ENCODE measurements at places on chromosomes 2 and 18. TPM values are rescaled to one million over a fixed set of nuclear protein-coding genes. Genes with fewer than 3 reads are reported as not detected.
A peak's percentile ranks its signal among the peaks of the same experiment; 100 is the strongest.

IL36RN gene
- not detected for total RNA-seq

DNA sequence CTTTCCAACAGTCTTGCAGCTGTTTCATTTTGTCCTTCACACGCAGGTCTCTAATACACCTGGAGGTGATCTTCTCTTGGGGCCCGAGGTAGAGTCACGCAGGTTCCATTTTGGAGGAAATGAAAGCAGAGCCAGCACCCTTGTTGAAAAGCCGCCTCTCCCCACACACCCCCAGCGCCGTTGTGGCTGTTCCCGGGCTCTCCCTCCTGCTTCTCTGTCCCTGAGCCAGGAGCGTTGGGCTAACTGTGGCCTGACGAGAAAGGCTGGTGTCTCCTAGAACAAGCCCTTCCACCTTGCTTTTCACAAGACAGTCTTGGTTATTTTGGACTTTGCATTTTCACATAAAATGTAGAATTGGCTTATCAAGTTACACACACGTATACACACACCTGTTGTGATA is 16.3 kb downstream of the SNED1 start:
- DNase-seq: no peak

- no peak for DNase-seq
Measured at GRCh38 chr2:10482460-10482859, 34.3 kb upstream of the ODC1 start.

DNA sequence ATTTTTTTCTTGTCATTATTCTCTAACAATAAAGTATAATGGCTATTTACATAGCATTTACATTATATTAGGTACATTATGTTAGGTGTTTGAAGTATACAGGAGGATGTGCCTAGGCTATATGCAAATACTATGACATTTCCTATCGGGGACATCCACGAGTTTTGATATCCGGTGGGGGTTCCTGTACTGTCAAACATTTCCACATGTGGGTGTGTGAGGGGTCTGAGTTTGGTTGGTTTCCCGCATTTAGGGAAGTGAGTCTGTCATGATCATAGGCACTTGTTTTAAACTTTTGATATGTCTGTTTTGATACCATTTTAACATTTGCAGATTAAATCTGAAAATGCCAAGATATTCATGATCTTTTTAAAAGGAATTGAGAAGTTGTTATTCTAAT is 76.0 kb downstream of the CEP192 start:
- DNase-seq: no peak

DNA sequence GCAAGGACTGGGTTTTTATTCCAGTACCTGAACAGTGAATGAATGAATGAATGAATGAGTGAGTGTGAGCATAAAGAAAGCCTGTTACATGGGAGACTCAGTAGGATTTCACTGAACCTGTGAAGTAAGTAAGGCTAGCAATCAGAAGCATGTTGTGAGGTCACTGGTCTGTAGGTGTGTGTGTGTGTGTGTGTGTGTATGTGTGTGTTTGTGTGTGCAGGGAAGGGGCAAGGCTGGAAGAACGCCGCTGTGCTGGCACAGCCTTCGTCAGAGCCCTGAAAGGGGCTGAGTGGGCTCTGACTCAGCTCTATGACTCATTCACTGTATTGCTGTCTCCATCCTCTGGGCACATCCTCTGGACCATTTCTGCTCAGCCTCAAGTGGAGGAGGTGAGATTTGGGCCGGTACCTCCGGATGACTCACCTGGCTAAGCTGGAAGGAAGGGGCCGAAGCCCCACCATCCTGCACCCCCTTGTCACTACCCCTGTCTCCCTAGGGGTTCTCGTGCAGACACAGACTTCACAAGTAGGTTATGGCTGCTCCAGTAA is 51.4 kb upstream of the MRPL33 start:
- DNase-seq: peak; percentile 94

GRCh38 chr2:153109793-153110192 is 368.8 kb downstream of the RPRM start:
- DNase-seq: no peak

DRC1 gene
- 0.20 TPM for total RNA-seq

GRCh38 chr18:9743200-9744016 is 35.3 kb downstream of the RAB31 start:
- peak; percentile 91 for DNase-seq

TRIM43B gene
- not detected for total RNA-seq

GRCh38 chr2:102235491-102235890 is 48.7 kb downstream of the IL1RL2 start:
- no peak for DNase-seq

GRCh38 chr2:141582213-141582612 is 548.6 kb downstream of the LRP1B start:
- no peak for DNase-seq

ACSL3 gene
- total RNA-seq: 171 TPM

EVX2 gene
- total RNA-seq: not detected

EHBP1 gene
- total RNA-seq: 31.6 TPM

DNA sequence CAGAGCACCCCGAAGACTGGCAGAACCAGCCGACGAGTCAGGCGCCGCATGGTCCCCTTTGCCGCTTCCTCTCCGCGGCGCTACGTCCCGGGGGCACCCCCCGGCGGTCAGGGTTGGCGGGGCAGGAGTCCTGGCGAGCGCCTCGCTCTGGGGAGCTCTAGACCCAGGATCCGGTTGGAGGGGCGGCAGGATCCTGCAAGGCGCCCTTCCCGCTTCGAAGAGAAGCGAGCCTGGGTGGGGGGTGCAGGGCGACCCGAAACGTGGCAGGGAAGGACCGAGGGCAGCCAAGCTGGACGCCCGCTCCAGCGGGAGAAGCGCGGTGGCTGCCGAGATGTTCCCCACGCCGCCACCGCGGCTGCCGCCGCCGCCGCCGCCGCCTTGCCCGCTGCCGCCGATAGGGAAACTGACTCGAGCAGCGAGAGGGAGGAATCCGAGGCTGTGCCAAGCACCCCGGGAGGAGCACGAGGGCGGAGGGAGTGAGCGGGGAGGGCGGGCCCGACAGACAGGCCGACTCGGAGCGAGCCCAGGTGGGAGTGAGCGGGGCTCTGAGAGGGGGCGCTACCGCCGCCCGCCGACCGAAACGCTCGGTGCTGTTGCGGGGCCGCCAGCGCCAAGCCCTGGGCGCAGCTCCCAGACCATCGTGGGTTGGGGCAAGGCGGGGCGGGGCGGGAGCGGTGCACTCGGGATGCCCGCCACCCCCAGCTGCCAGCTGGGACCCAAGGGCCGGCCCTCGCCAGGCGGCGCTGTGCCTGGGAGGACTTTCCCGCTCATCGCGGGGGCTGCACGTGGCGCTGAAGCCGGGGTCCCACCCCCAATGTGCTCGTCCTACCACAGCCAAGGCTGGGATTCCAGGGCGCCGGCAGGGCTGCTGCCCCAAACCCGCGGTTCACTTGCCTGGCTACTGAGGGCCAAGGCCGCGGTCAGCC is at the start of gene GALNT14:
Gene GALNT14 (minus strand): TSS at position 404 of the 926 bp plus-strand sequence. CDS start 354 bp downstream, at position 50.
- peak; percentile 91 for DNase-seq
